ENCODE measurements at places on chromosomes 11 and 22. TPM values are rescaled to one million over a fixed set of nuclear protein-coding genes. Genes with fewer than 3 reads are reported as not detected.

Gene CCDC90B
- 62.9 TPM for total RNA-seq

Gene P2RY6
- total RNA-seq = 12.2 TPM

Gene SWAP70
- 86.6 TPM for total RNA-seq

Gene MTMR2
- total RNA-seq = 43.9 TPM

Gene MRGPRE
- total RNA-seq = 0.78 TPM

Gene RASSF10
- not detected for total RNA-seq

Gene SAA1
- 0.32 TPM for total RNA-seq
